SJSA1 (cell line): ENCODE measurements at places on chromosomes 16 and 17. TPM values are rescaled to one million over a fixed set of nuclear protein-coding genes. Genes with fewer than 3 reads are reported as not detected.

GRCh38 chr16:28845761-28846079, 428 bp downstream of the TUFM start:
- no peak for DNase-seq

Gene BAHCC1
- 5.7 and 6.6 TPM in 2 replicates for total RNA-seq

DNA sequence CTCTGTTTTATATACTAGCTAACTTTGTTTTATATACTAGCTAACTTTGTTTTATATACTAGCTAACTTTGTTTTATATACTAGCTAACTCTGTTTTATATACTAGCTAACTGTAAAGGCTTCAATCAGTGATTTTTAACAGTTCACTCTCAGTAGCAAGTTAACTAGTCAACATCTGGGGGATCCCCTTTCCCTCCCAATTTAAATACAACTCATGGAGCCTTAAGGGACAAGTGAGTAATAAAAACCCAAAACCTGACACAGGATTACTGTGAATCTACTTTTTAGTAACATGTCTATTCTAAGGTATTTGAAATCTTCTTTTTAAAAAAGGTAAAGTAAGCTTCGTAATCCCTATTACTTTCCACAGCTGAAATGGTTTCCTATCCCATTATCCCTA, 32.2 kb downstream of the FAM222B start:
- DNase-seq = no peak

Gene PROCA1
- total RNA-seq = 0.53 and 0.69 TPM in 2 replicates

Gene ZNF624
- total RNA-seq = 1.3 and 3.9 TPM in 2 replicates

GRCh38 chr17:607361-608147, 107.1 kb downstream of the VPS53 start:
- DNase-seq = no peak

- no peak for DNase-seq
Measured at GRCh38 chr17:27283060-27283459, 10.9 kb upstream of the WSB1 start.

- DNase-seq = no peak
Measured at GRCh38 chr17:45291171-45291805, 25.5 kb downstream of the MAP3K14 start.

Gene GGT6
- not detected in 2 replicates for total RNA-seq

Gene RHBDF1
- 21.4 and 23.4 TPM in 2 replicates for total RNA-seq

DNA sequence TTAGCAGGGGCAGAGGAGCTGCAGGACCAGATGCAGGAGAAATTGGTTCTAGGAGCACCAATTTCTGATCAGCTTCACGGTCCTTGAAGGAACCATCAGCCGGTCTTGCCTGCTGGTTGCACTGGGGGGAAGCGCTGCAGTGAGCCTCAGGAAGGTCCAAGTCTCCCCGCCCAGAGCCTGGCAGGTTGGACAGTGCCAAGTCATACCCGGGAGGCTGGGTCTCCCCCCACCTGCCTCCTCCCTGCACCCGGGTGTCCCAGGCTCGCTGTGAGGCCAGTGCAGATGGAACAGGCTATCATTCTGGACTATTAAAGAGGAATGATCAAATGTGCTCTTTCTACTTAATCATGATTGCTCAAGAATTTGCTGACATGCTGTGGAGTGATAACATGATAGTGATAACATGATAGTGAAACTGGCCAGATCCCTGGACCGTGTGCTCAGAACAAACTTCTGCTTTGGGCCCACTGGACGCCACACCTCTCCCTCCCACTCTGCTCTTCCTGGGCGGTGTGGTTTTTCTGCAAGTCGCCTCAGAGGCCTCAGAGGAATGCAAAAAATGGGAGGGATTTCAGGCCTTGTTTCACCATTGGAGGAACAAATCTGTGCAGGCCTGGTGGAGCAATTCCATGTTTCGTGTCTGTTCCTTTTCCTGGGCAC, 236.0 kb downstream of the IRF8 start:
- DNase-seq = peak; percentile 81

DNA sequence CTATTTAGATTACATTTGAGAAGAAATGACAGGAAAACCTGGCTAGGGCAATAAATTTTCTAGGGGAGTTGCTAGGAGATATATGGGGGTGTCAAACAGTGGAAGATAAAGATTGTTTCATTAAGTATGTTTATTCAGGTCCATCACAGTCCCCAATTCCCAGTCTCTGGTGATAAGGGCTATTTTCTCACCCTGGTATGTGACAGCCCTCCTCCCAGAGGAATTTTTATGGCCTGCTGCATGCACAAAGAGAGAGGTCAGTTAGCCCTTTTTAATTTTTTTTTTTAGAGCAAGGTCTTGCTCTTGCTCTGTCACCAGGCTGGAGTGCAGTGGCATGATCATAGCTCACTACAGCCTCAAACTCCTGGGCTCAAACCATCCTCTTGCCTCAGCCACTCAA, 53.6 kb upstream of the ATF7IP2 start:
- no peak for DNase-seq

Gene TNFRSF13B
- total RNA-seq = not detected in 2 replicates

GRCh38 chr17:5110816-5111215, 862 bp downstream of the ZNF232 start:
- no peak for DNase-seq

- peak; percentile 50 for DNase-seq
Measured at GRCh38 chr17:40547079-40547784, 18.0 kb downstream of the CCR7 start.
